Glutamatergic neuron (in vitro differentiated cells): ENCODE measurements at places on chromosomes 3 and 15. TPM values are rescaled to one million over a fixed set of nuclear protein-coding genes. Genes with fewer than 3 reads are reported as not detected.

Gene FBXO40
- not detected for total RNA-seq

Gene PLSCR2
- total RNA-seq = not detected

Gene TMEM212
- total RNA-seq = not detected

Gene ISL2
- total RNA-seq = 78.7 TPM

Gene C3orf85
- not detected for total RNA-seq

Gene ARRDC4
- total RNA-seq = 16.9 TPM

Gene COL8A1
- 0.25 TPM for total RNA-seq

Gene ACTRT3
- 1.8 TPM for total RNA-seq

Gene ARL6
- 9.6 TPM for total RNA-seq

Gene NR2E3
- total RNA-seq = 0.69 TPM

Gene FANCD2OS
- total RNA-seq = not detected

Gene TLR9
- 0.37 TPM for total RNA-seq
